ENCODE measurements at places on chromosomes 13 and 19. TPM values are rescaled to one million over a fixed set of nuclear protein-coding genes. Genes with fewer than 3 reads are reported as not detected.

DNA sequence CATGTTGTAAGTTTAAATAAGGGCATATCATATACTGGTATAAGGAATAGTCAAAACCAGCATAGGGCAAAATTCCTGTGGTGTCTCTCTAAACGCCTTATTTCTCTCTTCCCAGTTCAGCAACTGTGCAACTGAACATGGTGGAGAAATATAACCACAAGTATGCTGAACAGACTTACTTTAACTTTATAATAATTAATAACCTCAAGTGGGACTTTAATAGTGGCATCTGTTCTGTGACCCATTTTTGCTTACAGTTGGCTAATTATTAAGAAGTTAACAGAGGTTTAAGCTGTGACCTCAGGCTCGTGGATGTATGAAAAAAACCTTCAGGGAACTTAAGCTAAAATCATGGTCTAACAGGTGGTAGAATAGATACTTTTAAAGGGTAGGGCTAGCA, 54.3 kb downstream of the MICU2 start:
- peaks cover 29% of the 10 kb centered on the region for H3K36me3 ChIP-seq
- H3K27ac ChIP-seq, result no peak overlapping the region
- H3K27me3 ChIP-seq, result no peaks in the 10 kb centered on the region
- DNase-seq, result no peak
- H3K4me3 ChIP-seq, result no peak overlapping the region

DNA sequence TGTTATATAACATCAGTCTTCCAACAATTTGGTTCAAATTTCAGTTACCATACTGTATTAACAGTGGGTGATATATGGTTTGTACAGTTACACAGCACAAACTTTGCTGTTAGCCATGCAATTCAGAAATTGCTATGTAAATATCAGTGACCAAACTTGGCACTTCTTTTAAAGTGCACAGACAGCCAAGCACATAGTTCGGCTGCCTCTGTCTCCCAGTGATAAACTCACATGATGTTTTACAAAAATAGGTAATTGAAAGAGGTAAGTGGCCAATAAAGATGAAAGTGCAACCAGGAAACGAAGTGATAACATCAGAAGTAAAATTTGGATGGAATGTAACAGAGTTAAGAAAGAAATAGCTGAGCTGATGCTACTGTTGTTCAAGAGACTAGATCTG, 143.9 kb downstream of the PCDH9 start:
- H3K27me3 ChIP-seq, result no peaks in the 10 kb centered on the region
- no peaks in the 10 kb centered on the region for H3K4me1 ChIP-seq
- no peak overlapping the region for H3K27ac ChIP-seq
- no peak overlapping the region for H3K4me3 ChIP-seq

DNA sequence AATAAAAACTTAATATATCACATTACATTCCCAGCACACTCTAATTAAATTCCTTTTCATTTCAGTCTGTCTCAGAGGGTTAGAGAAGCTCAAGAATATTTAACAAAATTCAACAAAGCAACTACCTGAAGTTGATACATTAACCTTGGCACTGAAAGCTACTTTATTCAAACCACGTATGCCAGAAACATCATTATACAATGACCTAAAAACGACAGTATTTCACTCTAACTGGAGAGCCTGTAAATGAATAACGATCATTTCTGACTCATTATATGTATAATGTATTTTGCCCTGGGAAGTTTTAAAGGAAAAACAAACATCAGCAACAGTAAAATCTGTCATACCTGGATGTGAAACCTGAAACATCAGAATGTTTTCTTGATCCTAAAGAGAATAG, 270.1 kb downstream of the SLITRK5 start:
- DNase-seq, result no peak
- H3K27ac ChIP-seq, result no peak overlapping the region
- no peaks in the 10 kb centered on the region for H3K4me1 ChIP-seq

- peak overlapping the region; percentile 31 for H3K27ac ChIP-seq
- H3K27me3 ChIP-seq, result no peaks in the 10 kb centered on the region
- DNase-seq, result no peak
- H3K36me3 ChIP-seq, result no peaks in the 10 kb centered on the region
- H3K4me3 ChIP-seq, result no peak overlapping the region
- H3K4me1 ChIP-seq, result peaks cover 47% of the 10 kb centered on the region
These were observed 40.8 kb downstream of the IER2 start for GRCh38 chr19:13190781-13191540.

DNA sequence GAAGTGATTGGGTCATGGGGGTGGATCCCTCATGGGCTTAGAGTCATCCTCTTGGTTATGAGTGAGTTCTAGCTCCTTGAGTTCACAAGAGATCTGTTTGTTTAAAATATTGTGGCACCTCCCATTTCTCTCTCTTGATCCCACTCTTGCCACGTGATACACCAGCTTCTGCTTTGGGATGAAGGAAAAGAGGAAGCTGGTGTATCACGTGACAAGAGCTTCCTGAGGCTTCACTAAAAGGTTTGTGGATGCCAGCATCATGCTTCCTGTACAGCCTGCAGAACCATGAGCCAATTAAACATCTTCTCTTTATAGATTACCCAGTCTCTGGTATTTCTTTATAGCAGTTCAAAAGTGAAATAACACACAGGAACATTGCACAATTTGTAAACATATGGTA, 352.5 kb upstream of the ATXN8OS start:
- no peak for DNase-seq
- no peak overlapping the region for H3K27ac ChIP-seq

GRCh38 chr13:50919277-50919676, 9.7 kb downstream of the RNASEH2B start:
- no peak overlapping the region for H3K27ac ChIP-seq
- peaks cover 66% of the 10 kb centered on the region for H3K36me3 ChIP-seq
- peaks cover 46% of the 10 kb centered on the region for H3K4me1 ChIP-seq
- no peak overlapping the region for H3K4me3 ChIP-seq

- peaks cover 52% of the 10 kb centered on the region for H3K36me3 ChIP-seq
- no peaks in the 10 kb centered on the region for H3K27me3 ChIP-seq
- peak; percentile 5 for DNase-seq
These were observed 23.4 kb downstream of the UBAC2 start for GRCh38 chr13:99224021-99224420.

- no peak overlapping the region for H3K4me3 ChIP-seq
- peaks cover 4% of the 10 kb centered on the region for H3K36me3 ChIP-seq
- peak; percentile 88 for DNase-seq
- peaks cover 20% of the 10 kb centered on the region for H3K4me1 ChIP-seq
These were observed 3.9 kb downstream of the ANKRD24 start for GRCh38 chr19:4186087-4186993.

DNA sequence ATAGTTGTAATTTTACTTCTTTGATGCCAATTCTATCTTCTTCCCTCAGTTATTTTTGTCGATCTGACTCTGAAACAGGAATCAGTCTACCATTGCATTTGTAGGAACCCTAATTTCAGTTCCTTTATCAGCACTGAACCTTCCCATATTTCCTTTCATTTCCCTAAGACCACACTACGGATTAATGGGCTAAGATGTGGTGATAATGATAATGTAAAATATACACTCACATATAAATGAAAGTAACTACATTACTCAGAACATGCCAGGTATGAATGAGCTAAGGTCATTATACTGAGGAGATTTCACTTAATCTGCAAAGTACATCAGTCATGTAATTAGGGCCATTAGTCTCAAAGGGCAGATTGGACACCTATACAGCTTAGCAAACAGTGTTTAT, 60.2 kb upstream of the RFC3 start:
- H3K27me3 ChIP-seq, result peaks cover 5% of the 10 kb centered on the region
- H3K4me1 ChIP-seq, result no peaks in the 10 kb centered on the region
- H3K27ac ChIP-seq, result no peak overlapping the region
- no peak overlapping the region for H3K4me3 ChIP-seq
- H3K36me3 ChIP-seq, result no peaks in the 10 kb centered on the region

DNA sequence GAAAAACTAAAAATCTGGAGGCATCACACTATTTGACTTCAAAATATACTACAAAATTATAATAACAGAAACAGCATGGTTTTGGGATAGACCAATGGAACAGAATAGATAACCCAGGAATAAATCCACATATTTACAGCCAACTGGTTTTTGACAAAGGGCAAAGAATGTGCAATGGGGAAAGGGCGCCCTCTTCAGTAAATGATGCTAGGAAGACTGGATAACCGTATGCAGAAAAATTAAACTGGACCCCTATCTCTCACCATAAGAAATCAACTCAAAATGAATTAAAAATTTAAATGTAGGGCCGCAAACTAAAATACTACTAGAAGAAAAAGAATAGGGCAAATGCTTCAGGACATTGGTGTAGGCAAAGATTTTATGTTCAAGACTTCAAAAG, 440.5 kb upstream of the SGCG start:
- no peaks in the 10 kb centered on the region for H3K27me3 ChIP-seq
- no peak overlapping the region for H3K27ac ChIP-seq
- H3K36me3 ChIP-seq, result no peaks in the 10 kb centered on the region
- H3K4me3 ChIP-seq, result no peak overlapping the region
- no peaks in the 10 kb centered on the region for H3K4me1 ChIP-seq
- DNase-seq, result no peak

DNA sequence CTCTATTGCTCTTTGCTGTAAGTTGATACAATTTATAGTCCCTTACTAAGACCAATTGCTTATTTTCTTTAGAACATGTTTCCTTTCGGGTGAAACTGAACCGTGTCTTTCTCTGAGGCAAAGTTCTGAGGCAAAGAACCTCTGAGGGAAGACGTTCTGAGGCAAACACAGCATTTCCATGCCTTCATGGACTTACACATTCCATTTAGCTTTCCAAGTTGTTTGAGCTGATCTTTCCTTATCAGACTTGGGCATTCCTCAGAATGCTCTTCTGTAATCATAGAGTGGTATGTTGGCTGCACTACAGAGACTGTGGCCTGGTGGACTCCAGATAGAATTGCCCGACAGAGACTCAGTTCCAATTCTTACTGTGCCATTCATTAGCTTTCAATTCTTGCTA, 579.1 kb downstream of the KCTD12 start:
- no peak overlapping the region for H3K4me3 ChIP-seq
- H3K27me3 ChIP-seq, result peaks cover 2% of the 10 kb centered on the region
- no peak overlapping the region for H3K27ac ChIP-seq
- H3K36me3 ChIP-seq, result no peaks in the 10 kb centered on the region
- H3K4me1 ChIP-seq, result no peaks in the 10 kb centered on the region

DNA sequence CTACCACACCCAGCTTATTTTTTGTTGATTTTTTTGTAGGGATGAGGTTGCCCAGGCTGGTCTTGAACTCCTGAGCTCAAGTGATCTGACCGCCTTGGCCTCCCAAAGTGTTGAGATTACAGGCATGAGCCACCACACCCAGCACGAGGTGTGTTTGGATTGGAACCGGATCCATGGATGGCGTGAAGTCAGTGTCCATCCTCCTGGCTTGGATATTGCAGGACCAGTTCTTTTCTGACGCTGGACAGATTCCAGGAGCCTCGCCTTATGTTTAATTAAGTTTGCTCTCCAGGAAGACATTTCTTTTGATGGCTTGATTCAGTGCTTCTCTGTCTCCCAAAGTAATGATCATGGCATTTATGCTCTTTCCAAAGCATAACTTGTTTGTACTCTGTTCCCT, 14.4 kb upstream of the RFXAP start:
- no peak overlapping the region for H3K27ac ChIP-seq
- no peaks in the 10 kb centered on the region for H3K4me1 ChIP-seq
- no peaks in the 10 kb centered on the region for H3K36me3 ChIP-seq
- no peak for DNase-seq

- H3K4me3 ChIP-seq, result no peak overlapping the region
- H3K4me1 ChIP-seq, result peaks cover 12% of the 10 kb centered on the region
- H3K36me3 ChIP-seq, result peaks cover 78% of the 10 kb centered on the region
- no peak for DNase-seq
- no peaks in the 10 kb centered on the region for H3K27me3 ChIP-seq
These were observed 26.4 kb downstream of the AKAP11 start for GRCh38 chr13:42298392-42298791.

GRCh38 chr13:75724752-75725517, 88.8 kb downstream of the LMO7 start:
- H3K4me3 ChIP-seq, result no peak overlapping the region
- H3K27me3 ChIP-seq, result no peaks in the 10 kb centered on the region
- H3K27ac ChIP-seq, result no peak overlapping the region

DNA sequence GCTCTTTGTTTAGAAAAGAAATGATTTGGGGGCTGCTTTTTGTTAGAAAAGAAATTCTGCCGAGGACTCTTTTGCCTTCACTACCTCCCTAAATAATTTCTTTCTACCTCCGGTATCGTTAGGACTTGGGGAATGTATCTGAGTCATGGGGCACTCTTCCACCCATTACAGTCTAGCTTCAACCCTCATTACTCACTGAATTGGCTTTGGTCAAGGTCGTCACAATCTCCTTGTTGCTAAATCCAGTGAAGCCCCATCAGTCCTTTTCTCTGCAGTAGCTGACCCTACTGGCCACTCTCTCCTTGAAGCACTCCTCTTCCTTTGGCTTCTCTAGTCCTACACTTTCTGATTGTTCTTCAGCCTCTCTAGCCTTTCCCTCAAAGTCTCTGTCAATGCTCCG, 34.0 kb downstream of the WDR87 start:
- H3K36me3 ChIP-seq, result no peaks in the 10 kb centered on the region
- no peaks in the 10 kb centered on the region for H3K27me3 ChIP-seq
- no peak for DNase-seq
- H3K4me1 ChIP-seq, result no peaks in the 10 kb centered on the region
- no peak overlapping the region for H3K27ac ChIP-seq
- no peak overlapping the region for H3K4me3 ChIP-seq

- H3K4me3 ChIP-seq, result no peak overlapping the region
- peak overlapping the region; percentile 17 for H3K27ac ChIP-seq
- no peak for DNase-seq
- H3K27me3 ChIP-seq, result peaks cover 4% of the 10 kb centered on the region
- peaks cover 3% of the 10 kb centered on the region for H3K4me1 ChIP-seq
- no peaks in the 10 kb centered on the region for H3K36me3 ChIP-seq
These were observed 2.6 kb downstream of the SULT2B1 start for GRCh38 chr19:48554385-48555091.

- DNase-seq, result no peak
- no peak overlapping the region for H3K27ac ChIP-seq
- no peaks in the 10 kb centered on the region for H3K4me1 ChIP-seq
- H3K36me3 ChIP-seq, result no peaks in the 10 kb centered on the region
These were observed 2.8 kb downstream of the CPAMD8 start for GRCh38 chr19:17023805-17024204.

GRCh38 chr13:60162096-60162495, 1.6 kb downstream of the DIAPH3 start:
- H3K4me1 ChIP-seq, result peaks cover 37% of the 10 kb centered on the region
- peak overlapping the region; percentile 88 for H3K4me3 ChIP-seq
- DNase-seq, result no peak
- H3K36me3 ChIP-seq, result peaks cover 34% of the 10 kb centered on the region
- H3K27me3 ChIP-seq, result no peaks in the 10 kb centered on the region
- H3K27ac ChIP-seq, result no peak overlapping the region

- peaks cover 2% of the 10 kb centered on the region for H3K4me1 ChIP-seq
- H3K36me3 ChIP-seq, result no peaks in the 10 kb centered on the region
- peaks cover 41% of the 10 kb centered on the region for H3K27me3 ChIP-seq
- H3K4me3 ChIP-seq, result no peak overlapping the region
These were observed 2.8 kb downstream of the WTIP start for GRCh38 chr19:34484328-34484727.

POU2F2 gene
- 19.6 TPM for total RNA-seq

JSRP1 gene
- total RNA-seq, result not detected

NCCRP1 gene
- not detected for total RNA-seq

C13orf46 gene
- total RNA-seq, result 9.8 TPM

IGFL2 gene
- not detected for total RNA-seq

OLFM2 gene
- 11.3 TPM for total RNA-seq

MIA gene
- total RNA-seq, result 0.89 TPM

SERP2 gene
- not detected for total RNA-seq

UBL3 gene
- 14.5 TPM for total RNA-seq

KIR2DL4 gene
- not detected for total RNA-seq

ZNF681 gene
- total RNA-seq, result 5.2 TPM

CEACAM6 gene
- total RNA-seq, result not detected

PSG1 gene
- total RNA-seq, result not detected
